Uterine smooth muscle cell (primary cell): ENCODE measurements at places on chromosomes 3 and 15. TPM values are rescaled to one million over a fixed set of nuclear protein-coding genes. Genes with fewer than 3 reads are reported as not detected.

Gene TRPM1
- total RNA-seq: not detected in 2 replicates

Gene CAV3
- not detected in 2 replicates for total RNA-seq

Gene FILIP1L
- 15.8 and 24.0 TPM in 2 replicates for total RNA-seq

Gene GOLGA6L9
- 1.8 and 2.2 TPM in 2 replicates for total RNA-seq

Gene MKRN3
- total RNA-seq: 0.37 and 0.89 TPM in 2 replicates

Gene STRIT1
- not detected in 2 replicates for total RNA-seq

Gene UBA7
- 32.4 and 52.2 TPM in 2 replicates for total RNA-seq

Gene STRA6
- total RNA-seq: 3.9 and 4.5 TPM in 2 replicates

Gene ANKRD63
- not detected in 2 replicates for total RNA-seq

Gene STX19
- not detected in 2 replicates for total RNA-seq

Gene GASK1A
- total RNA-seq: 2.2 and 3.9 TPM in 2 replicates

Gene CCDC71
- 18.1 and 24.7 TPM in 2 replicates for total RNA-seq

Gene ABHD6
- 7.6 and 11.4 TPM in 2 replicates for total RNA-seq

Gene POC1A
- total RNA-seq: 9.4 and 24.8 TPM in 2 replicates

Gene PGBD4
- total RNA-seq: 2.0 and 2.6 TPM in 2 replicates

Gene GOLGA8N
- total RNA-seq: 3.0 and 11.4 TPM in 2 replicates

Gene UCN2
- total RNA-seq: 1.2 and 1.5 TPM in 2 replicates
